OCI-M1 (cell line): ENCODE measurements at places on chromosomes 5 and 9.

DNA sequence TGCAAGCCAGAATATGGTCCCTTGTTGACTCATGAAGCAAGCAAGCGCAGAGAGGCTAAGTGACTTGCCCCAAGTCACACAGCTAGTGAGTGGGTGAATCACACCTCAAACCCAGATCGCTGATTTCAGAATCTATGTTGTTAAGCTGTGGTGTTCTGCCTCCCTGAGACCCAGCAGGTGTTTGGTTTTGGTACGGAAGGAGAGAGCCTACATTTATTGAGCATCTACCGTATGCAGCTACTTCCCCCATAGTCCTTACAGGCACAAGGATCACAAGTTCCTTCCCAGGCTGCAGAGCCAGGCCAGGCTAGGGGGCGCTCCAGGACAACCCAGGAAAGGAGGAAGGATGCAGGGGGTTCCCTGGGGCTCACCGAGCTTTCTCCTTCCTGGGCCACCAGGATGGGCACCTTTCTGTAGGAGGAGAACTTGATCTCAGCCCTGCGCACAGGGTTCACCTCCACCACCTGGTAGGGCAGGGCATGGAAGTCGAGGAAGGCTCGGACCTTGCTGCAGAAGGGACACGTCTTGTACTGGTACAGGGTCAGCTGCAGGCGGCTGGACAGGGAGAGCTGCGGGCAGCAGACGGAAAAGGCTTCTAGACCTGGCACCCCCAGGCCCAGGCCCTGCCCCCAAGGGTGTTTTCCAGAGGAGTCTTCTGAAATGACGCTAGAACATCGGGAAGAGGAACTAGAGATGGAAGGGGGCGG is 2.5 kb downstream of the PTGES2 start:
- peak; percentile 80 for DNase-seq

DNA sequence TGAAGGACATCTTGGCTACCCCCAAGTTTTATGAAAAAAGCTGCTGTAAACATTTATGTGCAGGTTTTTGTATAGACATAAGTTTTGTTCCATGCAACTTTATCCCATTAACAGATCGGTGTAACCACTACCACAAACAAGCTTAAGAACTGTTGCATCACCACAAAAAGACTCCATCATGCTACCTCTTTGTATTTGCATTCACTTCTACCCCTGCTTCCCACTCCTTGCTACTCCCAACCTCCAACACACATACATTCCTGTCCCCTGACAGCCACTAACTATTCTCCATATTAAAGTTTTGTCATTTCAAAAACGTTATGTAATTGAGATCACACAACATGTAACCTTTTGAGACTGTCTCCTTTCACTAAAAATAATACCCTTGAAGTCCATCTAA is 57.8 kb upstream of the LHFPL2 start:
- DNase-seq, result no peak

GRCh38 chr9:72041775-72042194 is 18.6 kb downstream of the C9orf57 start:
- DNase-seq, result peak; percentile 21

GRCh38 chr5:106521701-106522100 is 1149.0 kb downstream of the EFNA5 start:
- DNase-seq, result no peak

DNA sequence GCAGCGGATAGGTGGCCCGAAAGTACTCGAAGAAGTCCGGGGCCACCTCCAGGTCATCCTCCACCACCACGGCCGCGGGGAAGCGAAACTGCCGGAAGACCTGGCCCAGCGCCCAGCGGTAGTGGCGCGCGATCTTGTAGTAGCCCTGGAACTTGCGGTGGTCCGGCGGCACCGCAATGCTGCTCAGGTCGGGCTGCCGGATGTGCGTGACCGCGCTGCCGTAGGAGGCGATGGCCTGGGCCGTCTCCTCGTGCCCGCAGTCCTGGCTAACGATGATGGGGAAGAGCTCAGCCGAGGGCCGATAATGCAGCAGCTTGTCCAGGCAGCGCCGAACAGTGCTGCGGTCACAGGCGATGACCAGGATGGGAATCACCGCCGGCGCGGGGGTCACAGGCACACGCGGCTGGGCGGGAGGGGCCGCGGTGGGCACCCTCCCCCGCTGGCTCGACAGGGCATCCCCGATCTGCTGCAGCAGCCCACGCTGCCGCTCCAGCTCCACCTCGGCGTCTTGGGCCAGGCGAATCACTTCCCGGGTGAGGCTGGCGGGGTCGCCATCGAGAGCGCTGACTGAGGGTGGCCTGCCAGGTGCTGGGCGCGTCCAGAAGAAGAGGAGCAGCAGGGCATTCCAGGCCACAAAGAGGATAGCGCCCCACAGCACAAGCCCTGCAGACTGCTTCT is 10.2 kb downstream of the MGAT1 start:
- no peak for DNase-seq

DNA sequence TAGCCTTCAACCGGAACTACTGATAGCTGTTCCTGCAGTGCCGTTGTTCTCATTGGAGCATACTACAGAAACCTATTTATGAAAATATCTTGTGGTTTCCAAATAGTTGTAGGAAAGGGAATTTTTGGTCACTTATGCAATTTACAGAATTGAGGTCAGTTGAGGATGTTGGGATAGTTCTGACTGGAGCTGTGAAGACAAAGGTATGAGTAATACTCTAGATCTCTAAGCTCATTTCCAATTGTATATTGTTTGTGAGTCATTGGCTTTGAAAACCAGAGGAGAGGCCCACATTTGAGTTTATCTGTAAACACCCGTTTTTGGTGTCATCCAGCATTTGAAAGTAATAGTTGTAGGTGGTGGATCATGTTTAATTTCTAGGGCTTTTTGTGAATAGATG is 561.3 kb upstream of the WWC1 start:
- no peak for DNase-seq

- DNase-seq, result peak; percentile 88
These were observed 34.6 kb downstream of the SPARC start for GRCh38 chr5:151651997-151652645.

DNA sequence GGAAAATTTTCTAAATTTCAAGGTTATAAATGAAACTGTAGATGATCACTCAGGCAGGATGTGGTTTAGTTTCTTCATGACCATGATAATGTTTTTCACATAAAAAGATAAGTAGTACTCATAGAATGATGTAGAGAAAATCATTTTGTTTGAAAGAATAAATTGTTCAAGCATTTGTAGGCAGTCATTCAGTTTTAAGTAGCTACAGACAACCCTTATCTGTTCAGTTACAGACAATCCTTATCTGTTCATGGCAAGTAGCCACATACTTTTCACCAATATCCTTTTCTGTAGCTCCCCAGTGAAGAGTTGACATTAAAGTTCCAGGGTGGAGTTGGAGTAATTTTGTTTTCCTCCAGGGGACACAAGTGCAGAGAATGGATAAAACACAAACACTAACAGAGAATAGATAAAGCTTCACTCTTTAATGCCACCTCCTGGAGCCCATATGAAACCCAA is 278.1 kb upstream of the TNC start:
- peak; percentile 85 for DNase-seq
